ENCODE measurements at places on chromosomes 11 and 22. TPM values are rescaled to one million over a fixed set of nuclear protein-coding genes. Genes with fewer than 3 reads are reported as not detected.
A peak's percentile ranks its signal among the peaks of the same experiment; 100 is the strongest.

DNA sequence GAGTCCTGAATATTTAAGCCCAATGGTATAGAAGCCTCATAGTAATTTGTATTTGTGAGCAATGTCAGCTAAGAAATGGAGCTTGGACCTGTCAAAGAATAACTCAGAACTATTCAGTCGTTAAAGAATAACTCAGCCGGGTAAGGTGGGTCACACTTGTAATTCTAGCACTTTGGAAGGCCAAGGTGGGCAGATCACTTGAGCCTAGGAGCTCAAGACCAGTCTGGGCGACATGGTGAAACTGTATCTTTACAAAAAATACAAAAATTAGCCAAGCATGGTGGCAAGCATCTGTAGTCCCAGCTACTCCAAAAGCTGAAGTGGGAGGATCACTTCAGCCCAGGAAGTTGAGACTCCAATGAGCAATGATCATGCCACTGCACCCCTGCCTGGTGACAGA is 1526.5 kb downstream of the LRRC4C start:
- no peak for DNase-seq

The RASSF10 gene
- 0.21 TPM for total RNA-seq

- DNase-seq = peak; percentile 53
Measured at GRCh38 chr11:6443269-6444003, 2.6 kb upstream of the HPX start.

The TMEM86A gene
- 1.3 TPM for total RNA-seq

The PHLDB1 gene
- total RNA-seq = 42.2 TPM

- no peak for DNase-seq
Measured at GRCh38 chr11:72981080-72981479, 161.0 kb downstream of the FCHSD2 start.

The NPAS4 gene
- total RNA-seq = not detected

The TRAF6 gene
- 7.4 TPM for total RNA-seq

The APOL4 gene
- total RNA-seq = not detected

GRCh38 chr11:1749395-1750351 is 722 bp downstream of the IFITM10 start:
- DNase-seq = peak; percentile 81

The TPH1 gene
- 0.27 TPM for total RNA-seq

- no peak for DNase-seq
Measured at GRCh38 chr11:42992594-42992993, 319.2 kb upstream of the API5 start.

DNA sequence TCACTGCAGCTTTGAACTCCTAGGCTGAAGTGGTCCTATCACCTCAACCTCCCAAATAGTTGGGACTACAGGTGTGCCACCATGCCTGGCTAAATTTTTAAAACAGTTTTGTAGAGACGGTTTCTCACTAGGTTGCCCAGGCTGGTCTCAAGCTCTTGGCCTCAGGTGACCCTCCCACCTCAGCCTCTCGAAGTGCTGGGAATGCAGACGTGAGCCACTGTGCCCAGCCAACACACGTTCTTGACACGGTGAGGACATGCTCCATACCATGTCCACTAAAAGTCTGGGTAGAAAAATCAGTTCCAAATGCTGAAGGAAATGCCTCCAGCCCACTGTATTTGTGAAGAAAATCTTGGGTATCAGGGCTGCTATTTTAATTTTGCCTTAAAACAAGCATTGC is 46.9 kb downstream of the PDHX start:
- no peak for DNase-seq

DNA sequence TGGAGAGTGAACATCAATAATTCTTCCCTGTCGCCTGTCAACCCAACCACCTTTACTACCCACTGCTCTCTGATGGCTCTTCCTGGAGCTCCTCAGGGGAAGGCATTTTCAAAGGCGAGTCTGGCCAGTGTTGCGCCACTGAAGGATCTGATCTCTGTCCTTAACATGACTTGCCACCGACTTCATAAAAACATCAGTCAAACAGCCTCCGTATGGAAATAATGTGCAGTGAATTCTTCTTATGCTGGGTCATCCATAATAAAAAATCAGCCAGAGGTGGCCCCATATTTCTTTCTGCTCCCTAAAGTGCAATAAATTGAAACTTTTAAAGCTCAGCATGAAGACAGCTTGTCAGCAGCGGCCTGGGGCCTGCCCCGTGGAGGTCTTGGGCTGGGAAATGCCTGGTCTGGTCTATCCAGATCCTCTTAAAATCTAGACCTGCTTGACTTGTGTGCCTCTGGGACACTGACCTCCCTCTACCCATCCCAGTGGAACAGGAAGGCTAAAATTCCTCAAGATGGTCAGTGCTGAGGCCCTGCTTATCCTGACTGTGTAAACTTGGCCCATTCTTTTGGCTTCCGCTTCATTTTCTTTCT is 199.5 kb downstream of the MYO18B start:
- no peak for DNase-seq

GRCh38 chr11:120302001-120302805 is 22.9 kb upstream of the TLCD5 start:
- no peak for DNase-seq

DNA sequence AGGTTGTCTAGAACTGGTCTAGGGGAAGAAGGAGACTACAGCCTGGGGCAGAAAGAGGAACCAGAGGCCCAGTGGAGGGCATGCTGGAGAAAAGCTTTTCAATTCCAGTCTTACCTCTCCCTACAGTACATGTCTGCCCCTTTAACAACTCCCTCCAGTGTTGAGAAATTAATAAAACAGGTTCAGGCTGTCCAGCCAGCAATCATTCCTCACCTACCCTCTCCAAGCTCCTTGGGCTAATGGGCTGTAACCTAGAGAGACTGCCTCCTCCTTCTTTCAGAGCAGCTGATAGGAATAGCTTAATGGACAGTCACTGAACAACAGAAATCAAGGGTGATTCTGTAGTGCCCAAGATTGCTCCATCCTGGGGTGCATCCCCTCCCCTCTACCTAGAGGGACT is 8.8 kb downstream of the SLC35F2 start:
- no peak for DNase-seq

The TMA7B gene
- not detected for total RNA-seq

The GRK3 gene
- 1.7 TPM for total RNA-seq

The APOA5 gene
- total RNA-seq = 0.23 TPM

The PCNX3 gene
- total RNA-seq = 41.8 TPM

GRCh38 chr11:115590254-115590653 is 86.0 kb upstream of the CADM1 start:
- no peak for DNase-seq

- DNase-seq = no peak
Measured at GRCh38 chr11:73453562-73453961, 77.4 kb downstream of the RELT start.

The B3GAT1 gene
- 0.45 TPM for total RNA-seq

The VWCE gene
- total RNA-seq = 0.17 TPM

DNA sequence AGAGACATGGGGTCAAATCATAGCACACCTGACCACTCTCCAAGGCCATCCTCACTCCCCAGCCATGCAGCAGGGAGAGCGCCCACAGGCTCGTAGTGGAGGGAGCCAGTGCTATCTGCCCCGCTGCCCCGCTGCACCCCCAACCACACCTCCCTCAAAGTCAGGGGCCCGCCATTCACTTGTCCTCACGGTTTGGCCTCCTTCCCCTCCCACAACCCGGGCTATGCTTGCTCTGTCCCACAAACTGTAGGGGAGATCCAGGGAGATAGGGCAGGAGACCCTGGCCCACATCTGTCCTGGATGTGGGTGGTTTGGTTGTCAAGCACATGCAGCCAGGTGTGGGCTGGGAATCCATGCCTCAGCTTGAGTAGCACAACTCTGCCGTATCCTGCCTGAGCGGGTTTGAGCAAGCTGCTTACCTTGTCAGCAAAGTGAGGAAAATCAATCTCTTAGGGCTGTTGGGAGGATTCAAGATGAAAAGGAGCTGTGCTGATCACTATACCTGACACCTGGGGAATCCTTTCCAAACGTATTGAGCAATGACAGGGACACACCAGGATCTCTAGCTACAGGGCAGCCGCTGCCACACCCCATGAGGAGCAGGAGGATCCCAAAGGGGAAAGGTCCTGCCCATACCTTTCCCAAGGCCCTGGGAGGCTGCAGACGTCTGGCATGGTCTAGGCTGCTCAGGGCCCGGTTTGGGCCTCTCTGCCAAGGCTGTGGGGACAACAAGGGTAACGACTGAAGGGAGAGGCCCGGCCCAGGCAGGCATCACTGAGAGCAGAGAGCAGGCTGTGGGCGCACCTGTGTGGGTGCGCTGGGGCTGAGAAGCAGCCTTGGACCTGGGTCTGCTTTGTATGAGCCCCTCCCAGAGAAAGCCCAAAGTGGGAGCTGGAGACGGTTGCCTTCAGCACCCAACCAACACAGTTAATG is 23.3 kb downstream of the KCNJ5 start:
- DNase-seq = no peak

GRCh38 chr22:22866381-22867111 is 21.1 kb upstream of the IGLL5 start:
- no peak for DNase-seq

GRCh38 chr22:41830174-41830573 is 2.7 kb upstream of the SREBF2 start:
- DNase-seq = no peak

The MMP11 gene
- not detected for total RNA-seq

DNA sequence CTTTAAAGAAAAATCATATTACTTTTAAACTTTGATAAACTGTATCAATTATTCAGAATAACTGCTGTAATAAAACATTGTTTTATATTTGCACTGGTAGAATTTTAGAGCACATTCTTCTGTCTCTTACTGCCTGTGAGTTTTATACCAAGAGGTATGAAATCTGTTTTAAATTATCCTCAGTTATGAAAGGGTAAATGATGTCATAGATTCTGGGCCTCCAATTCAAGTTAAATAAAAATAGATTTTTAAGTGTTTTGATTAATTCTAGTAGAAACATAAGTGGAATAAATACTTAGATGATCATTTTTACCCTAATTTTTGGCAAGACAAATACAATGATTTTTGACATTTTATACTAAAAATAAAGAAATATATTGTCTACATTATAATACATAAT is 93.0 kb downstream of the GUCY1A2 start:
- no peak for DNase-seq

DNA sequence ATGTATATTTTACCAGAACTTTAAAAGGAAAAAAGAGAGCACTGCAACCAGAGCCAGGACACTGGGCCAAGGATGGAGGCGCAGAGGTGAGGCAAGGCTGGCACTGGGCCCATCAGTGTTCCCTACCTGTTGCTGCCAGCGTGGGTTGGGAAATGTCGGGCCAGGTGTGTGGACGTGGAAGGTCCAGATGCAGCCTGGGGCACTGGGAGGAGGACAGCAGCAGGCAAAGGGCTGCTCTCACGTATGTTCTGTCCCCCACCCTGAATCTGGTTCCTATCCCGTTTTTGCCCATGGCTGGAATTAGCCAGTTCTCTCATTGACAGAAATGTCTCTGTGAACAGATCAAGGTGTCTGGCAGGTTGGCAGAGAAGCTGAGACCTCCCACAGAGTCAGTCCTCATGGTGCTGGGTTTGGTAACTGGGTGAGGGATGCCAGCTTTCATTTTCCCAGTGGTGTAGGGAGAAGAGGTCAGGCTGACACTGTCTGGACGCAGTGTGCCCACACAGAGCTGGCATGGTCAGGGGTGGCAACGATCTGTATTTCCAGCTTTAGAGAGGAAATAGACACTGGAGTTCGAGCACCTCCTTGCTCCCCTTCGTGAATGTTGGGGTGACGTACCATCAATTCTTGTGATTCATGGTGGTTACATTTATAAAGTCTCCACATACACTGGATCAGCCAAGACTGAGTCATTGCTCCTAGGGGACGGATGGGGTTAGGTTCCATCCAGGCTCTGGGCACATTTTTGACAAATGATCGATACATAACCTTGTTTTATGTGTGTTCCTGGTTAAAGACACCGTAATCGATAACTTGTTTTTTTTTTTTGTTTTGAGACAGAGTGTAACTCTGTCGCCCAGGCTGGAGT is 4.3 kb upstream of the PNPLA3 start:
- DNase-seq = no peak

The LAYN gene
- total RNA-seq = 59.2 TPM

The OR6T1 gene
- total RNA-seq = not detected

The RIN1 gene
- total RNA-seq = 44.2 TPM

DNA sequence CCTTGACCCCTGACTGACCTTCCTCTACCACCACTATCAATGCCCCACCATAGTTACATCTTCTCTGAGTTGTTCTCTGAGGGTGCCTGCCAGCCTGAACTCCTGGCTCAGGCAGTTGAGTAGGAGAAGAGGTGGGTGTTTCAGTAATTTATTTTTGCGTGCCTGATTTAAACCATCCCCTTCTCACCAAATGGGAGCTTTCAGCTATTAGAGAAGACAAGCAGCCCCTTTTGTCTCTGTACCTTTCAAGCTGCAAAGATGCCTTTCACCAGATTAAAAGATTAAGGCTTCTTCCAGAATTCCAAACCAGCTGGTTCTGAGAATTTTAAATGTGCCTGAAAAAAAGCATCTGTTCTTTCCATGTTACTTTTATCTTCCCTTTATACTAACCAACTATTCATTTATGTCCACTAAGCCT is 223.8 kb downstream of the FAM76B start:
- DNase-seq = no peak

DNA sequence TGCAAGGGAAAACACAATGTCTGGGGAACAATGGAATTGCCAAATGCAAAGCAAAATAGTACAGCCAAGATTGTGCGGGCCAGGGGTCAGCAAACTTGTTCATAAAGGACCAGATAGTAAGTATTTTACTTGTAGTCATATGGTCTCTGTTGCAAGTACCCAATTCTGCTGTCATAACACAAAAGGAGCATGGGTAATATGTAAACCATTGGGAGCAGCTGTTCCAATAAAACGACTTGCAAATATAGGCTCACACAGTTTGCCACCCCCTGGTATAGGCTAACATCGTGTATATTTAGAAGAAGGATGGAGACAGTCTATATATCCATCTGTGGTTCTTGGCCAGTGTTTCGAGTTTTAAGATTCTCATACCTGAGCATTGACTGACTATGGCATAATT is 15.6 kb downstream of the SDHAF2 start:
- DNase-seq = no peak

- no peak for DNase-seq
Measured at GRCh38 chr11:88507771-88508417, 170.4 kb upstream of the CTSC start.

DNA sequence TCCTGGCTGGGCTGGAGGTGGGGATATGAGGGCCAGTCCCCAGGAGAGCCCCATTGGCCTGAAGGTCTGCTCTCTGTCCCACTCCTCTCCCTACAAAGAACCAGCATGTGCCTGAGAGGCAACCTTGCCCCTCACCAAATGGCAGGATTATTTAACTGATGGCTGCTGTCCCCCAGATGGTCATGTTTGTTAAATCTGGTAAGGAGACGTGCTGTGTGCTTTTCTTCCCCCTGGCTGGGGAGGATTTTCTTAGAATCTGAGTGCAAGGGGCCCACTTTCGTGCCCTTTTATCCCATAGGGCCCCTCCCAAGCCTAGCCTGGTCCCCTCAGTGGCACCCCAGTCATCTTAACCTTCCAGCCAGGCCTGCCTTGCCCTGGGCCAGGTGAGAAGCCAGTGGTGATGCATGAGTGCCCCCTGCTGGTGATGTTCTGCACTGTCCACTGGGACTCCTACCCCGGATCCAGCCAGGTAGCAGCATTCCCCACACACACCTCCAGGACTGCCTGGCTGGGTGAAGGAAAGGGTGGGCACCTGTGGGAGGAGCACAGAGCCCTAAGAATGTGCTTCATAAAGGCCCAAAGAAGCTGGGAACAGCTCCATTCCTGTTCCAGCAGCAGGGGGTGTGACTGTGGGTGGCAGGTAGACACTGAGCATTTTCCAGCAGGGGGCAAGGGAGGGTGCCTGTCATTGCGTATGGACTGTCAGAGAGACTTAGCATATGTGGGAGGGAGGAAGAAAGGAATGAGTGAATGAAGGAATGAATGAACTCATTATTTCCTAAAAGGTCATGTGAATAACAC is 28.9 kb downstream of the MFNG start:
- peak; percentile 68 for DNase-seq

The TAGLN gene
- total RNA-seq = 26.6 TPM

GRCh38 chr11:119205080-119205479 is 1.1 kb upstream of the CBL start:
- DNase-seq = no peak
